Central memory CD4-positive, alpha-beta T cell (primary cell): ENCODE measurements at places on chromosomes 13 and 19.

DNA sequence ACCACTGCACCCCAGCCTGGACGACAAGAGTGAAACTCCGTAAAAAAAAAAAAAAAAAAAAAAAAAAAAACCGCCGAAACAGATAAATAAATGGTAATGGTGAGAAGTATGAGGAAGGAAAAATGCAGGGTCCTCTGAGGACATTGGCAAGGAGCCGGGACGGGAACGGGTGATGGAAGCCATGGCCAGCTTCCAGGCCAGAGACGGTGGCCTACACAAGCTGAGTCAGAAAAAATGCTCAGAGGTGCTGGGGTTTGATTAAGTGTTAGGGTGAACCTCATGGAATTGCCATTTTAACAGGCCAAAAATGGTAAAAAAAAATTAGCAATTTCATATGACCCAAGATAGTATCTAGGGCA is 866 bp upstream of the ZSWIM4 start:
- DNase-seq: peak; percentile 27

GRCh38 chr19:12156223-12157058 is at the start of gene ZNF625:
ZNF625 (minus strand) TSS chr19:12156734; CDS start chr19:12156558, 176 bp downstream.
- DNase-seq: no peak

DNA sequence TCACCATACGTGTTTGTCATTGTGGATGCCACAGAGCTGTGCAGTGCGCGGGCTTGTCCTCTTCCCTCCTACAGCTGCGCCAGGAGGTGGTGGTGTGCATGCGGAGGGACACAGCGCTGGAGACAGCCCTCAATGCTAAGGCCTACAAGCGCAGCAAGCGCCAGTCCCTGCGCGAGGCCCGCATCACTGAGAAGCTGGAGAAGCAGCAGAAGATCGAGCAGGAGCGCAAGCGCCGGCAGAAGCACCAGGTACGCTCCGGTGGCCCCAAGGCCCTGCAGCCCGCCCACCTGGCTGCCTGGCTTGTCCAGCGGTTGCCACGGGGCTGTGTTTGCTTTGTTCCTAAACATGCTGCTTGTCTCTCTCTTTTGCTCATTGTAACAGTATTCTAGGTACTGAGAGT is 30.2 kb downstream of the SMARCA4 start:
- DNase-seq: no peak

DNA sequence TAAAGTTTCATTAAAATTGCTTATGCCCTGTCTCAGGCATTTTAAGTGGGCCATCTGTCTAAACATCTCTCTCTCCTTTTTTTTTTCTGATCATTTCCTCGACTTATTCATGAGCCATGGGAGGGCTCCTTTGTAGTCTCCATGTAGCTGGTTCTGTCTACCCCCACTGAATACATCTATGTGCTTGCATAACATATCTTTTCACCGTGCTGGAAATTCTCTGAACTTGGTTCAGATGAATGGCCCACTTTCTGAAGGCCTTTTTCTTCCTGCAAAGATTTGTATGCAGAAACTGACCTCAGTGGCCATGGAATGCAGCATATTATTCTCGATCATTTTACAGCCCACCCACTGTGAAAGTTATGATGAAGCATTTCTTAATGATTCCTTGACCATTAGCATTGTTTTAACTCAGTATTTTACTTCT is 225.3 kb downstream of the GGACT start:
- DNase-seq: no peak

DNA sequence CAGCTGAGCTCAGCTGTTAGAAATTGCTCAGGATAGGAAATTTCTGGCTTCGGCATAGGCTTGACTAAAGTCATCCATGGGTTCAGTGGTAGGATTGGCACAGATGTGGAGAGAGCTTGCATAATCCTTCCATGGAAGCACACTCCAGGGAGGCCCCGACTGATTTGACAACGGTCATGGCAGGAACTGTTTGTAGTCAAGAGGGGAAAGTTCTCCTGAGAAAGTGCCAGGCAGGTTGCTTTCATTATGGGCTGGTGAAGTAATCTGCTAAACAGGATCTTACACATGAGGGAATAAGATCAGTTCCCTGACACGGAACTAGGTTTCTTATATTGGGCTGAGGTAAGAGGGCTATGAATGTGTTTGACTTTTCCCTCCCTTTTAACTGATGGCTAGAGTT is 120.1 kb downstream of the RGCC start:
- DNase-seq: no peak

DNA sequence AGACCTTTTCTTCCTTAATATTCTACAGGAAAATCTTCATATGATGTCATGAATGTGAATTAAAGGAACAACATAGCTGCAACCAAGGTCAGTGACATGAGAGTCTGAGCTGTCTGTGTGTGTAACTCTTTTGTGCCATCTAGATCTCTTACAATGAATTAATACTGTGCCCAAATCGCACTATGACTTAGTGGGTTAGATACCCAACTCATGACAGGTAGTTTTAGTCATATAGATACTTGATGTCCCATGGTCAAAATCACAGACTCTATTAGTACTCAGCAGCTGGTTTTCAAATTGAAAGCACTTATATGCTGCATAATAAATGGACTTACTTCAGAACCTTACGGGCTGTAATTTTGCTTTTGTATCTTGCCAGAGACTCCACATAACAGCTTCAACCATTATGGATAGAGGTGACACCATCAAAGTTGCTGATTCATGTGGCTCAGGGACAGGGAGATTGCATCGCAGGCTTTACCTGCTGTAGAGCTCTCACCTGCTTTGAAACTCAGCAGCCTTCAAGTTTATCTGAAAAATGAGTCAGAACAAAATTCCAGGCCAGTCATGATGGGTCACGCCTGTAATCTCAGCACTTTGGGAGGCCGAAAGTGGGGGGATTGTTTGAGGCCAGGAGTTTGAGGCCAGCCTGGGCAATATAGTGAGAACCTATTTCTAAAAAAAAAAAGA is 12.3 kb upstream of the ZNF283 start:
- no peak for DNase-seq

GRCh38 chr13:18952225-18953016 is 229.2 kb downstream of the TUBA3C start:
- no peak for DNase-seq

GRCh38 chr13:50158385-50159165 is 143.3 kb downstream of the KCNRG start:
- DNase-seq: no peak

DNA sequence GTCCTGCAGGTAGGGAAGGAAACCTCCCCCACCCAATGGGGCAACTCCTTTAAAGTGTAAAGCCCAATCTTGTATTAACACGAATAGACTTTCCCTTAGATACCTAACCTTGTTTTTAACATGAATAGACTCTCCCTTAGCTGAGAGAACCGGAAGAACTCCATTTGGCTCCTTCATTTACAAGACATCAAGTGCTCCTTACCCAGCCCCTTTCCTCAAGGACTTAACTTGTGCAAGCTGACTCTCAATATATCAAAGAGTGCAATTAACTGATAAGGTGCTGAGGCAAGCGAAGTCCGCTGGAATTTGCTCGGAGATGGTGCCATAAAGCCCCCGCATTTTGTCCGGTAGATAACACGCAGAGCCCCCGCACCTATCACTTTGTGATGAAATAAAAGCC is 9.9 kb upstream of the ZNF90 start:
- no peak for DNase-seq

- DNase-seq: peak; percentile 17
Measured at GRCh38 chr19:45632468-45633196, 6.6 kb downstream of the EML2 start.

- peak; percentile 15 for DNase-seq
Measured at GRCh38 chr13:112893570-112894422, 75.2 kb upstream of the MCF2L start.

DNA sequence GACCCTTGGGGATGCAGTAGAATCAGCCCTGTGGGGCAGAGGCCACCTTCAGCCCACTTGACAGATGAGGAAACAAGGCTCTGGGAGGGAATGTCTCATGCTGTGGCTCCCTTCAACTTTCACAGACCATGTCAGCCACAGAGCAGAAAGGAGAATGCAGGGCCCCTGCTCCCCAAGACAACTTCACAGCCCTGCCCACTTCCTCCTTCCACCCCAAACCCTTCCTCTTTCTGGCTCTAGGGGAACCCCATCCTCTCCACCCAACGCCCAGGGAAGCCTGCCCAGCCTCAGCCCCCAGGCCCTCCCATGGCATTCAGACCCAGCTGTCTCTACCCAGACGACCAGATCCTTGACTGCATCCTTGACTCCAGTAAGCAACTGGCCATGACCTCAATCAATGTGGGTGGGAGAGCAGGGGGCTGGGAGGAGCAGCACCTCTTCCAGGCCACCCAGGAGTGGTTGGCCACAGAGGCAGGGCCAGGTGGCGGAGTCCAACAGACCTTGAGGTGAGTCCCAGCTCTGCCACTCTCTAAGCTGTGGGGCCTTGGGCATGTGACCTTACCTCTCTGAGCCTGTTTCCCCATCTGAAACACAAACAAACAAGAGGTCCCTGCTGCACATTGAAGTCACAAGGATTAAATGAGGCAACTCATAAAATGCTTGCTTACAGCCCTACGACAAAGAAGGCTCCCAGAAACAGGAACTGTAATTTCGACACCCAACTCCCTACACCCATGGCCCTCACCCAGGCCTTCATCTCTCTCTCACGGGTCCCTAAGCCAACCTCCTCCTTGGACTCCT is 15.8 kb downstream of the DEDD2 start:
- DNase-seq: peak; percentile 61

DNA sequence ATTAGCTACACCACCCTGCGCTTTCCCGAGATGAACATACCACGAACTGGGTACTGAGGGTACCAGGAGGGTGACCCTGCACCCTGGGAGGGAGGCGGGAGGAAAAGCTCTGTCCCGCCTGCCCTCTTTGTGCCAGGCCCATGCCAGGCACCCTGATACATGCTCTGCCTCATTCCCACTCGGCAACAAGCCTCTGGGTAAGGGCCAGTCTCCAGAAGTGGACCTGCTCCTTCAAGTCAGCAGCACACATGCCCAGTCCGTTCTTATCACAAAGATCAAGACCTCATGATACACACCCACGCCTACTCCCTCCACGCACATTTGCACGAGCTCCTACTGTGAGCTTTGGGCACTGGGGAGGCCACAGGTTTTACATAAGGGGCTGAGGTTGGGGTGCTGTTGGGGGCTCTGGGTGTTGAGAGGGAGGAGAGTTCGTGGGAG is 2.0 kb upstream of the FFAR1 start:
- no peak for DNase-seq

GRCh38 chr13:33508060-33508459 is 222.5 kb upstream of the STARD13 start:
- no peak for DNase-seq

GRCh38 chr19:21022996-21023395 is 2.5 kb downstream of the ZNF430 start:
- no peak for DNase-seq

GRCh38 chr19:16202320-16203255 is 4.9 kb downstream of the AP1M1 start:
- DNase-seq: no peak
